GM23248 (cell line): ENCODE measurements at places on chromosomes 2 and 18. TPM values are rescaled to one million over a fixed set of nuclear protein-coding genes. Genes with fewer than 3 reads are reported as not detected.

GRCh38 chr2:174753038-174753633 lies 11.1 kb downstream of the CHRNA1 start:
- DNase-seq = no peak

- DNase-seq = no peak
These were observed 102.3 kb upstream of the ZNF521 start for GRCh38 chr18:25454270-25454659.

GRCh38 chr2:10446631-10447030 lies 1.5 kb downstream of the ODC1 start:
- DNase-seq = no peak

DNA sequence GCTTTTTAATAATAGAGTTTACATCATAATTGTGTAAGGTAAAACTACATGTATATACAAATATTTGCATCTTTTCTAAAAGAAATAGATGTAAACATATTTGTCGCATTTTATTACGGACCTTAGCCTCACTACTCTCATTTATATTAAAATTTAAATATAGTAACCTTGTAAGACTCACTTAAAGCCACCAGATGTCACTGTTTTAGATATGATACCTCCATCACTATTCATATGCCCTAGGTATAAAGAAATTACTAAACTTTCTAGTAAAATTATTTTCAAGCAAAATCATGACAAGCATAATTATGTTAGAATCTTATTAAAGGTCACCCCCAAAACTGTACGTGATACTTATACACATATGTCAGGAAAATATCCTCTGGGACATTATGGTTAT lies 674.3 kb upstream of the REG3G start:
- DNase-seq = peak; percentile 30

C2orf78 gene
- not detected in 2 replicates for polyA plus RNA-seq

DNA sequence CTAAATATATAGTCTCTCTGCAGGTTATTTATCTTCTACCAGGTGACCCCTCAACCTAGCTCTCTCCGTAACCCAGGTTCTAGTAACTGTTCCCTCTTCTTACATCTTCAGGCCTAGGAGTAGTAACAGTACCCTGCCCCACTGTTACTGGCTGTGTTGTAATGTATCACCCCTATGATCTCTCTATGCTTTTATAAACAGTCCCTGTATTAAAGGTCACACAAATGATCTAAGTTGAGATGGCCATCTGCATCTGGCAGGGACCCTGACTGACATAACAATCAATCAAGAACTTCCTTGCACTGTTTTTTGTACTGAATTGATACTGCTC lies 219.7 kb upstream of the STK17B start:
- DNase-seq = no peak

- peak; percentile 43 for DNase-seq
These were observed 31.2 kb downstream of the FTCDNL1 start for GRCh38 chr2:199819746-199820145.

NAT8 gene
- not detected in 2 replicates for polyA plus RNA-seq

- DNase-seq = peak; percentile 39
These were observed 16.8 kb downstream of the GNLY start for GRCh38 chr2:85710687-85711577.

MAIP1 gene
- polyA plus RNA-seq = 18.6 and 18.7 TPM in 2 replicates

IL1RL2 gene
- polyA plus RNA-seq = 1.2 and 2.0 TPM in 2 replicates

COL4A3 gene
- 0.18 and 0.70 TPM in 2 replicates for polyA plus RNA-seq

AFTPH gene
- 8.8 and 10.5 TPM in 2 replicates for polyA plus RNA-seq

GRCh38 chr2:237614151-237614720 lies 13.2 kb upstream of the LRRFIP1 start:
- no peak for DNase-seq

GRCh38 chr2:42296226-42296625 lies 64.8 kb downstream of the COX7A2L start:
- DNase-seq = no peak

LHCGR gene
- polyA plus RNA-seq = not detected in 2 replicates

DNA sequence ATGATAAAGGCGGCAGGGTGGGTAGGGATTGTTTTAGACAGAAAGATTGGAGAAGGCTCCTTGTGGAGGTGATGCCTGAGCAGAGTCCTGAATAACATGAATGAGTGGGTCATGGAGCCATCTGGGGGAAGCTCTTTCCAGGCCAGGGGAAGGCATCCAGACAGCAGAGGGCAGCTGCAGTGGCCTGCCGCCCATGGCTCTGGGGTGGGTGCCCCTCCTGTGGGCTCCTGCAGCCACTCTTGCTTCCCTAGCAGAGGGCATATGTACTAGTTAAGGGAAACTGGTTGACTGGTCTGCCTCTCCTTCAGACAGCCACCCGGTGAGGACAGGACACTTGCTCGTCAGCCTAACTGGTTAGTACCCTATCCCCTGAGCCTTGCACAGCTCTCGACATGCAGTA lies 46.5 kb upstream of the SLC1A4 start:
- no peak for DNase-seq

VWA3B gene
- polyA plus RNA-seq = not detected in 2 replicates

DNA sequence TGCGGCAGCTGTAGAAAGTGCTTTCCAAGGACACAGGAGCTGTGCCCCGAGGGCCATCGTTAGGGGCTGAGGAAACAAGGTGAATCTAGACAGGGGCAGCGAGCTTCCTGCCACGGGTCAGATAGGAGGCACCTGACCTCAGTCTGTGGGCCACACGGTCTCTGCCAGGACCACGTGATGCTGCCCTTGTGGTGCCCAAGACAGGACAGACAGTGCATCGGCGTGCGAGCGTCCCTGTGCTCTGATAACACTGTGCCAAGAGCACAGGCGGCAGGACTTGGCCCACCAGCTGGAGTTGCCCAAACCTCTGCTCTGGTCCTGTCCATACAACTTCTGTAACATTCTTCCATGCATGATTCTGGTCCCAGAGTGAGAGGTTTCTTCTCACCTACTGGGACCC lies 225.4 kb downstream of the TWIST2 start:
- no peak for DNase-seq

DNA sequence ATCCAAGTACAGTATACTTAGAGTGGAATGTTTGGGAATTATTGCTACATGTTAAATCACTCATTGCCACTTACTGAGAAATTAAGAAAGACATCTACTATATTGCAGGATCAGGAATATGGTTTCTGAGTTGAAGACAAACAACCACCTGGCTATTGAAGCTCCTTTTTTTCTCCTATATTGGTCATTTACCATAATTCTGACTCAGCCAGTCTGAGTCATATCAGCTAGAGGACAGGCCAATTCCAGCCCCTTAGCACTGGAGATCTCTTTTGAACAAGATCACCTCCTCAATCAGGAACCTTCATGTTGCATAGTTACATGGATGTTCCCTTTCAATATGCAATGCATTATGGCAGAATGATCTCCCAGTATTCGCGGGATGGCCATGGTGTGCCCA lies 42.7 kb upstream of the CDH19 start:
- no peak for DNase-seq

PLEKHH2 gene
- polyA plus RNA-seq = 0.90 and 1.1 TPM in 2 replicates

- DNase-seq = peak; percentile 7
These were observed 122.6 kb upstream of the CTDP1 start for GRCh38 chr18:79556829-79557585.

GRCh38 chr2:218387369-218388194 lies 5.5 kb downstream of the SLC11A1 start:
- DNase-seq = peak; percentile 66

- no peak for DNase-seq
These were observed 1348.0 kb upstream of the TMEFF2 start for GRCh38 chr2:193542762-193543161.

KCNK3 gene
- 0.04 TPM in 1 of 2 replicates, not detected in the other for polyA plus RNA-seq

REG3A gene
- polyA plus RNA-seq = not detected in 2 replicates

- DNase-seq = no peak
These were observed 10.7 kb downstream of the CYRIA start for GRCh38 chr2:16654833-16655444.

DNA sequence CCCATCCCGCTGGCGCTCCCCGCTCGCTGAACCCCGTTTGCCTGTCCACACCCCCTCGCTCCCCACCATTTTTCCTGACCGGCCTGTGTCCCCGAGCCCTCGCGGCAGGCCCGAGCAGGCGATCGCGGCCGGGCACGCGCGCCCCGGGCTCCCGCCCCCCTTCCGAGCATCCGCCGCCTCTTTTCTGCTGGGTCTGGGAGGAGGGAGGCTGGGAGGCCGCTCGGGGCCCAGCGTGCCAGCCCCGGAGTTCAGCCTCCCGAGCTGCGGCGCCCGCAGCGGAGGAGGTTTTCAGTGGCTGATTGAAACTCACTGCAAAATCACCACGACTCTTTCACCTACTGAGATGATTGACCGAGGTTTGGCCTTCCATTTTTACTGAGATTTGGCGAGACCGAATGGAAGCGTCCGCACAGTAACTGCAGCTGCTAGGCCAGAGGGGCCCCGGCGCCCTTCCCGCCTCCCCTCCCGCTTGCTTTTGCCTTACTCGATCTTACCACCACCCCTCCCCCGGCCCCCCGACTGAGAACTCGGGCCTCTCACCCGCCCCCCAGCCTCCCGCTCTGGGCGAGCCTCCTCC lies 4.8 kb downstream of the SOX11 start:
- DNase-seq = peak; percentile 44

MAB21L4 gene
- polyA plus RNA-seq = not detected in 2 replicates

GRCh38 chr2:199228887-199229819 lies 228.6 kb downstream of the SATB2 start:
- DNase-seq = peak; percentile 97

DNA sequence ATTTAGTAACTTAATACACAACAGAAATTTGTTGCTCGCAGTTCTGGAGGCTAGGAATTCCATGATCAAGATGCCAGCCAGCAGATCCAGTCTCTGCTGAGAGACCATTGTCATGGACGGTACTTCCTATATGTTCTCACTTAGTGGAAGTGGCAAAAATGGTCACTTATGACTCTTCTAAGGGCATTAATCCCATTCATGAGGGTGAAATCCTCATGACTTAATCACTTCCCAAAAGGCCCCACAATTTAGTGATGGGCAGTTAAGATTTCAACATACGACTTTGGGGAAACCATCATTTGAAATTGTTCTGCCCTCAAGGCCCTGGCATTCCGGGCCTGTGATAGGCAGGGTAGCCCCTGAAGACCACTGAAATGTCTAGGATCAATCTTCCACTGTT lies 23.0 kb downstream of the BZW1 start:
- no peak for DNase-seq

DNA sequence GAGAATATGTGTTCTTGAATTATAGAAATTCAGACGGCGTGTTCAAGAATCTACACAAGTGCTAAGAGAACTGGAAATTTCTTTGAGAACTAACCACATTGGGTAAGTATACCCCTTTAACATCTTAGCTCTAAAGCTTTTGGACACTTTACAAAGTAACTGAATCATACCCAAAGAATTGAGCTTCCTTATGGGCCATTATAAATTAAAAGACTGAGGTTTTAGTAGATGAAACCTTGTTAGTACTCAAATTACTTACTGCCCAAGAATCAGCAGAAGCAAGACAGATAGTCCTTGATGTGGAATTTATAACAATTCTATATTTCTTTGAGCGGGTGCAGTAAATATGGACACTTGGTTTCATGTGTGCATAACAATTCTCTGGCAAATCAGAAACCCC lies 168.3 kb downstream of the PRPF40A start:
- DNase-seq = peak; percentile 68

DNA sequence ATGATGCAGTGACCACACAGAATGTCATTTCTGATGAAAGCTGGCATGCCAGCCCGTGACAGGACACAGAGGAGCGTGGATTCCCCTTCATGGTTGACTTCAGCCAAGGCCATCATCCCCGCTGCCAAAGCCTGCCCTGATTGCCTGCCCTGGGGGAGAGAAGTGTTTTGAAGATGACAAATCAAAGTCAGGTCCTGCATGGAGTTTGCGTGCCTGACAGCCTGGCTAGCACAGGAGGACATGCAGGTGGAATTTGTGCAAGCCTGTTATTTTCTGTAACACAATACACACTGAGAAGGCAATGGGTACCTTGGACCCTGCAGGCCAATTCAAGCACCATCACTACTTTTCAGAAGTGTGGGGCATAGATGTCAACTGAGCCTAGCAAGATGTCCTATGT lies 5.4 kb upstream of the IL1R2 start:
- no peak for DNase-seq

UGT1A8 gene
- polyA plus RNA-seq = not detected in 2 replicates

GRCh38 chr2:181588546-181588945 lies 68.4 kb downstream of the CERKL start:
- no peak for DNase-seq

DNA sequence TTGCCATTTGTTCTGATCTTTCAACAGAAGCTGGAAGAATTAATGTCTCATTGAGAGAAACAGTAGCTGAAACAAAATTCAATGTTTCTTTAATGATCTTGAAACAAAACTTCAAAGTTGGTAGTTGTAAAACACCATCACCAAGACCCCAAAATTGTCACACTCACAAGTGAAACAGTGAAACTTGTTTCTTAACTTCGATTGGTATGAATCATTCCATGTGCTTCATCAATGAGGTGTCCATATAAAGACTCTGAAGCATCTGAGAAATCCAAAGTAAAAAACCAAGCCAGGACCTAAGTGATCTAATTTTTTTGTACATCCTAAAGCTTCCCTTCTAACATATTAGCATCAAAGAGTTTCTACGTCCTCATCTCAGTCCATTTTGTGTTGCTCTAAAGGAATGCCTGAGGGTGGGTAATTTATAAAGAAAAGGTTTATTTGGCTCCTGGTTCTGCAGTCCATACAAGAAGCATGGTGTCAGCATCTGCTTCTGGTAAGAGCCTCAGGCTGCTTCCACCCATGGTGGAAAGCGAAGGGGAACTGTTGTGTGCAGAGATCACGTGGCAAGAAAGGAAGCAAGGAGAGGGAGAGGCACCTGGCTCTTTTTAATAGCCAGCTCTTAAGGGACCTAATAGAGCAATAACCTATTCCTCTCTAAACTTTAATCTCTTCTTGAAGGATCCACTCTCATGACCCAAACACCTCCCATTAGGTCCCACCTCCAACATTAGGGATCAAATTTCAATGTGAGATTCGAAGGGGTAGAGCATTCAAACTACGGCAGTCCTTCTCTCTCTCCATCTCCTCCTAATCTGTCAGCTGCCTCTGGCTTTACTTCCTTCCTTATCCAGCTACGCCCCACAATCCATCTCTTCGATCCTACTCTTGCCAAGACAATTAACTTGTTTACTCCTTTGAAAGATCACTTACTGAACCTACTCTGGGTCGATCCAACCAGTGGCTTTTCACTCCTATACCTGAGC lies 20.7 kb upstream of the TLK1 start:
- DNase-seq = no peak

- no peak for DNase-seq
These were observed 1.7 kb upstream of the SMARCAL1 start for GRCh38 chr2:216410550-216410949.

AGXT gene
- not detected in 2 replicates for polyA plus RNA-seq

- DNase-seq = no peak
These were observed 1.4 kb upstream of the CD226 start for GRCh38 chr18:69948919-69949537.

CTLA4 gene
- polyA plus RNA-seq = not detected in 2 replicates

GRCh38 chr2:42930025-42930581 lies 137.7 kb upstream of the HAAO start:
- peak; percentile 89 for DNase-seq
